H9 (cell line): ENCODE measurements at places on chromosomes 3 and 15. TPM values are rescaled to one million over a fixed set of nuclear protein-coding genes. Genes with fewer than 3 reads are reported as not detected.

The TRPC1 gene
- total RNA-seq, result 16.5 and 18.6 TPM in 2 replicates

The SCAANT1 gene
- total RNA-seq, result not detected in 2 replicates

The USF3 gene
- total RNA-seq, result 12.0 and 13.8 TPM in 2 replicates

DNA sequence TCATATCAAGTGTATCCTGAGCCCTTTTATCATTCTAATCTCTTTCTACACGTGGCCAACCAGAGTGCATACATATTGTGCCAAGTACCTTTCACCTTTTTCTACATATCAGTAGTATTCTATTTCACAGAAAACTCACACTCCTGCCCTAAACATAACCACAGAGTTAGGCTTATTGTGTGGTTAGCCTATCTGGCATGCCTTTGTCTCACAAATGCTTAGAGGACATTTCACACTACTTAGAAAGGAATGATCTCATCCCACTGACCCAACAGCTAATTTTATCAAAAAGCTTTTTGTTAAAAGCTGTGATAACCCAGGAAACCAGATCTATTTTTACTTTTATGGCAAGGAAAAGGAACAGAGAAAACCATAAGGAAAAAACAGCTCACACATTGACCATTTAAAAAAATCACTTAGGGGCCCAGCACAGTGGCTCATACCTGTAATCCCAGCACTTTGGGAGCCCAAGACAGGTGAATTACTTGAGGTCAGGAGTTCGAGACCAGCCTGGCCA is 17.8 kb upstream of the MAP4 start:
- H3K36me3 ChIP-seq, result no peaks in the 10 kb centered on the region
- no peaks in the 10 kb centered on the region for H3K27me3 ChIP-seq
- DNase-seq, result no peak
- H3K27ac ChIP-seq, result no peak overlapping the region
- no peaks in the 10 kb centered on the region; the same call in 1 of the 2 replicates for H3K4me1 ChIP-seq
- no peak overlapping the region for H3K4me3 ChIP-seq

DNA sequence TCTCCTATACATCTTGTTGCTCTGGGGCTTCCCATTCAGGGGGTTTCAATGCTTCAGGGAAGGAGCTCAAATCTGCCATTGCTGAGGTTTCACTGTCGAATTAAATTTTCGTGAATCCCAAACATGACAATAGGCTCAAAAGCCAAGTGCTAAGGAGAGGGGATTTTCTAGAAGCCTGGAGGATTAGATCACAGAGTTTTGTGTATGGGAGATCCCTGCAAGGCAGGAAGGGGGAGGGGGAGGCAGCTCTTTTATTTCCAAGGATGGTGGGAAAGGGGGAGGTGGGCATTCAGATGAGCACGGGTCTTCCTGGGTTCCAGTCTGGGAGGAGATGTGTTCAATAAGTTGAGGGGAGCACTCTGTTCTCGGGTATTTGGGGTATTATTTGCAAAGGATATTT is 69.9 kb upstream of the DLG1 start:
- H3K27ac ChIP-seq, result no peak overlapping the region
- no peaks in the 10 kb centered on the region; the same call in 2 of the 3 replicates for H3K36me3 ChIP-seq
- no peak overlapping the region for H3K4me3 ChIP-seq
- peaks cover 14% of the 10 kb centered on the region; the same call in 1 of the 2 replicates for H3K4me1 ChIP-seq
